Endothelial cell of umbilical vein (primary cell): ENCODE measurements at places on chromosomes 2 and 18. TPM values are rescaled to one million over a fixed set of nuclear protein-coding genes. Genes with fewer than 3 reads are reported as not detected.

The MAT2A gene
- total RNA-seq = 236 and 257 TPM in 2 replicates

The NYAP2 gene
- total RNA-seq = not detected in 2 replicates

The CELF4 gene
- not detected in 2 replicates for total RNA-seq

The C2orf66 gene
- 0.27 and 0.39 TPM in 2 replicates for total RNA-seq

The TEKT4 gene
- not detected in 2 replicates for total RNA-seq

The STEAP3 gene
- total RNA-seq = 12.7 and 17.4 TPM in 2 replicates

The TGFA gene
- 0.12 and 0.22 TPM in 2 replicates for total RNA-seq

The ANKRD62 gene
- not detected in 2 replicates for total RNA-seq

The RAD51AP2 gene
- not detected in 2 replicates for total RNA-seq

The CLEC4F gene
- not detected in 2 replicates for total RNA-seq

The TMEM247 gene
- not detected in 2 replicates for total RNA-seq

The SERPINB12 gene
- total RNA-seq = not detected in 2 replicates

The SH3RF3 gene
- 9.4 and 14.7 TPM in 2 replicates for total RNA-seq

The C1GALT1C1L gene
- 0.40 and 0.74 TPM in 2 replicates for total RNA-seq

The SIGLEC15 gene
- not detected in 2 replicates for total RNA-seq

The GALNT14 gene
- 0.35 and 0.40 TPM in 2 replicates for total RNA-seq

The MAP3K19 gene
- not detected in 2 replicates for total RNA-seq

The CIDEA gene
- total RNA-seq = 0.42 and 1.8 TPM in 2 replicates

The ANKRD30B gene
- not detected in 2 replicates for total RNA-seq
